ENCODE measurements at places on chromosomes 12 and 14.

GRCh38 chr12:110197003-110197402 lies 72.8 kb downstream of the IFT81 start:
- DNase-seq = no peak

DNA sequence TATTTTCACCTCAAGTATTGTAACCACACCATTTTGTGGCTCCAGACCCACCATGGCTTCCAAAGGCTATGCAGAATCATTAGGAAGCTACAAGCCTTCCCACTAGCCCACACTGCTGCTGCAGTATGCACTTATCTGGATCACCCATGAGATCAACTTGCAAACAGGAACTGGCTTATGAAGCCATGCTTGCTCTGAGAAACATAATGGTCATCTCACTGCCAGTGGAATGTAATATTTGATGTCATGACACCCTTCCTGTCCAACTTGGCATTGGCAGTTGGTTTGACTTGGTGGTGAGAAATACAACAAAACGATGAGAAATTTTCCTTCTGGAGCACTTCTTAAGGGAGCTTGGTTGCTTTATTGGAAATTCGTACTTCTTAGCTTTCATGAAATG lies 69.3 kb upstream of the FRMD6 start:
- DNase-seq = no peak

GRCh38 chr12:116727261-116727660 lies 10.6 kb downstream of the SPRING1 start:
- DNase-seq = no peak

DNA sequence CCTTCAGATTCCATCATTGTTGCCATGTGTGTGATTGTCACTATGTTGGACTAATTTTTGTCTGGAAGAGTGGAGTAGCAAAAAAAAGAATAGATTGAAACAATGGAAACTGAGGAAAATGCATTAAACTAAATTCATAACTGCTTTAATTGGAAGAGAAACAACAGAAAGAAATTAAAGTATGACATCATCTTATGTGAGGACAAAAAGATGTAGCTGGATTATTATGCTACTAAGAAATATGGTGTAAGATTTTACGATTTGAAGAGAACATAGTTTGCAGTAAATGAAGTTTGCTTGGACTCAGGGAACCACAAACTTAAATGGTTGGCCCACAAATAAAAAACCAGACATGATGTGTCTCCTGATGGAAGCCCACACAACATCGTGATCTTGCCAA lies 76.8 kb downstream of the PRKCH start:
- no peak for DNase-seq

DNA sequence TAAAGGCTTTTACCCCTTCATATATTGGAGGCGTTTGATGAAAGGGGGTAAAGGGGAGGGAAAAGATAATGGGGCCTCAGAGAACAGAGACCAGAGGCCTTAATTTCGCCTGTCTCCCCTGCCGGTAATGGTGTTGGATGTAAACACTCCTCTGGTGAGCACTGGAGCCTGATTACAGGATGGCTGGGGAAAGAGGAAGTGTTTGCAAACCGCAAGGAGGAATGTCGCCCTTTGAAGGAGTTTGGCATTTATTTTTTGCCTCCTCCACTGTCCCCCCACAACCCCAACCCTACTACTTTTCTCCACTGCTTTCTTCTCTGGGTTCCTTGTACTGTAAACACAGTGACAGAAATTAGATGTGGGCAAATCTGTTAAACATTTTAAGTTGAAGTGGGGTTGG lies 211.9 kb upstream of the TBX3 start:
- DNase-seq = no peak

DNA sequence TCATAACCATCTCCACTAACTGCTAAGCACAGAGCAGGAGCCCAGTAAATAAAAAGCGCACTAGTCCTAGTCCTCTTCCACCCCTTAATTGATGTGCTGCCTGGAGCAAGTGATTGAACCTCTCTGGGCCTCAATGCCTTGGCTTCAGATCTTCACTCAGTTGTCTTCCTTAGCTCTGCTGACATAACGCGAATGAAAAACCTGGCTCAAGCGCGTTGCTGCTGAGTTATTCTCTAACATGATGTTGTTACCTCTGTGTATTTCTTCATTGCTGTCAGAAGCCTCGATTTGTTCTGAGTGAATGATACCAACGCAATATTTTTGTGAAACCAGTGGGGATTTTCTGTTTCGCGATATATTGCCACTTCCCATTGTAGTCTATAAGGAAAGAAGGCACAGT lies 185.1 kb upstream of the CCND2 start:
- DNase-seq = no peak

DNA sequence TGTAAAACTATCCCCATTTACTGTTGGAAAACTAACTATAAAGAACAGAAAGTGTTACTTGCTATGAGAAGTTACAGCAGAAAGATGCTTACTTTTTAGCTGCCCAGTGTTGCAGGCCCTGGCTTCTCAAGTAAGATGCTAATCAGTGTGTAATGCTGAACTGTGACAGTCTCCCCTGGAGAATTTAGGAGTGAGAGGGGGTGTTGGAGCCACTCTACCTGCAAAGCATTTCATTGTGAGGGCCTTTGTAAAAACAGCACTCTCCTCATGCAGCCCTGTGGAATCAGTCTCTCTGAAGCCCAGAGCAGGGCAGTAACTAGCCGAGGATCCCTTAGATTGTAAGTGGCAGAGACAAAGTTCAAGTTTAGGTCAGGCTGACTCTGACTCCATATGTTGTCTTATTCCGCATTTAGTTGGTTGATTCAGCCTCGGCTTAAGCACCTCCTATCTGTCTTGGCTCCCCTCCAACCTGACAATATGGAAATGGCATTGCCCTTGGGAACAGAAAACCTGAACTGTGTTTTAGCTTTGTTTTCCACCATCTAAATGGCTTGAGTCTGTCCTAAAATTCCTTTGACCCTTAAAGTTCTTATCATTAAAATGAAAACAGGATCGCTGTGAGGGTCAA lies 141.3 kb downstream of the PRKCH start:
- DNase-seq = no peak

GRCh38 chr12:84507956-84508850 lies 404.4 kb downstream of the SLC6A15 start:
- DNase-seq = no peak

DNA sequence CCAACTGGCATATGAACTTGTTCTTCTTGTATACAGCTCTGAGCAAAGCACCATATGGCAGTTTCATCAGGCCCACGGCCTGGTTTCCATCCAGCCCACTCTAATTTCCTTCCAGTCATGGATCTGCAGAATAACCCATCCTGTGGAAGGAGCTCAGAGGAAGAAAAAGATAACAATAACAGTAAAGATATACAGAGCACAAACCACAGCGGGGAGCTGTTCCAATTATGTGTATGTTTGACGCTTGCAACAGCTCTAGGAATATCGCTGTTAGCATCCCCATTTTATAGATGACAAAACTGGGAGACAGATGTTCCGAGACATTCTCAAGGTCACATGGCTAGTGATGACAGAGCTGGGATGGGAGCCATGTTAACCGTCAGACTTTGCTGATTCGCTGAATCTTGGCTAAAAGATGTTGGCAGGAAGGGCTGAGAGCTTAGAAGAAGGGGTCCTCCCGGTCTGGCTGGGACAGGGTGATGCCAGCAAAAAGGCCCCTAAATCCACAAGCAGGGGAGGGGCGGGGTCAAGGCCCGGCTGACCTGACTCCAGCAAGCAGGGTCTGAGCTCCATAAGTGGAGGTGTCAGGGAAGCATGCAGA lies 34.4 kb upstream of the CIPC start:
- no peak for DNase-seq

GRCh38 chr12:633731-634130 lies 29.5 kb downstream of the NINJ2 start:
- DNase-seq = no peak

- no peak for DNase-seq
Observed at GRCh38 chr12:112340230-112340629, 42.0 kb downstream of the HECTD4 start.

- no peak for DNase-seq
Observed at GRCh38 chr12:114888448-114888847, 204.5 kb upstream of the TBX3 start.

DNA sequence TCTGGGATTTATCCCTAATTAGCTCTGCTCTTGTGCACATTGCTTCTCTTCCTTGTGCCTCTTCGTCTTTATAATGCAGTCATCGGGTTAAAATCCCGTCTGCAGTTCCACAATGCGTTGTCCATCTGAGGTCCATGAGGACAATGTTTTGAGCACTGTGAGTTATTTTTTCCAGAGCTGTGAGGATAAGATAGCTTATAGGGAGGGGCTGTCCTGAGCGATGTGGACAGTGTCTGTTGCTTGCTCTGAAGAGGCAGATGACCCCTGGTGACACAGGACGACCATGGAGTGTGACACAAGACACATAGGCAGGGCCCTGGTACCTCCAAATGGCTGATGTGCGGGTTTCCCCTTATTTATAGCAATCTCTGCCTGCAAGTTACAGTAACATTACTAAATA lies 132.5 kb downstream of the SMOC1 start:
- DNase-seq = no peak

DNA sequence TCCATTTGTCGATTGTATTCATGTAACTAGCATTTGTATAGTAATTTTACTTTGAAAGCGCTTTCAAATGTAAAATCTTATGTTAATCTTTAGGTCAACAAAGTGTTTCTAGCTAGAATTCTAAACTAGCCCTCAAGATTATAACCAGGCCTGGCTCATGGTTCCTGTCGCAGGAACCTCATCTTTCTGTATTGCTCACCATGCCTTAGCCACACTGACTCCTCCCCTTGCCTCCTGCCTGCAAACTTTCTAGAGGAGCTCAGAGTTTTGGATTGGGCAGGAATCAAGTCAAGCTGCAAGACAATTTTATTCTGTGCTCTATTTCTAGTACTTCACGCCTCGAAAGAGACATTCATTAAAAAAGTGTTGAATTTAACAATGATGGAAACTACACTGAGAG lies 99.8 kb downstream of the TGFB3 start:
- no peak for DNase-seq

GRCh38 chr12:61985830-61986229 lies 274.4 kb upstream of the USP15 start:
- DNase-seq = no peak

DNA sequence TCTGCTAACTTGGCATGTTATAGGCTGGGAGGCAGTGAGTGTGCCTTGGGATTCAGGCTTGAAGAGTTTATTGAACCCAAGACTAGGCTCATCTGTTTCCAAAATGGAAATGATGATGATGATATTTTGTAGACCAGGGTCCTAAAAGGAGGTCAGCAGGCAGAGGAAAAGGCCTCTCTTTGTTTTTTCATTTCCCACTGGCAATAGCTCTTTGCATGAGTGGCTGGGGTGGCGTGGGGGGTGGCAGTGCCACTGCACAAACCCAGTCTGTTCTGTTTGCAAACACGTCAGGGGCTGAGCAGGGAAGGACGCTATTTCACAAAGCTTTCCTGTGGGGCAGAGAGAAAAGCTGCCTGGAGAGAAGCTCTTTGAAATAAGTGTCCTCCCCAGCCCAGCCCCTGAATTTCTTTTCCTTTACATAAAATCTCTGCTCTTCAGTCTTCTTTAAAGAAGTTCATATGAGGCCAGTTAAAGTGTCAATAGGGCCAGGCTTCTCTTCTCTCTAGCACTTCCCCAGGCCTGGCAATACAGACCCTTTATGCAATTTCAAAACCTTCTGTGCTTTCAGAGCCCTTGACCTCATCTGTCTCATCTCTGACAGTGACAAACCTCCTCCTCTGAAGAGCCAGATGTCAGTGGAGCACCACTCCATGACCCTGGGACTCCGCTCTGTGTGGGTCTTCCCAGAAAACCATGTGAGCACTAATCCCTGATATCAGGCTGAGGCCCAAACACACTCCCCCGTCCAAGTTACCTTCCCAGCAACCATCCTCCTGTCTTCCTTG lies 72.8 kb downstream of the ZNF664 start:
- no peak for DNase-seq

GRCh38 chr12:25126746-25127145 lies 68.2 kb downstream of the DNAI7 start:
- DNase-seq = no peak

- DNase-seq = no peak
Observed at GRCh38 chr12:72605975-72606374, 333.8 kb downstream of the TRHDE start.

DNA sequence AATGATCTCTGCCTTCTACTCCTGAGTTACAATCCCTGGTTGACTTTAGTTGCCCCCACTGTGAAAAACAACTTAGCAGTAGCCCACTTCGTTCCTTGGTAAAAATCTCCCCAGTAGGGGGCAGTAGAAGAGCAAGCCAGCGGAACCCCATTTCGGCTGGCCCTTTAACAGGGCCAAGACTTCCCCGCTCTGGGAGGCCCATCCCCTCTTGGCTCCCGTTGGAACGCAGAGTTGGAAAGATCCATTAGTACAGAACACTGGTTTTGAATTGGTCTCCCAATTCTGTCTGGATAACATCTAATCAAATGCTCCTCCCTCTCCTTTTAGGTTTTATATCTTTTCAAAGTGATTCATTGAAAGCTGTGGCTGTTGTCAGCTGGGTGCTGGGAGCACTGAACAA lies 1133.3 kb downstream of the BCL11B start:
- DNase-seq = peak; percentile 45

- no peak for DNase-seq
Observed at GRCh38 chr12:94618995-94619695, 31.2 kb downstream of the TMCC3 start.

DNA sequence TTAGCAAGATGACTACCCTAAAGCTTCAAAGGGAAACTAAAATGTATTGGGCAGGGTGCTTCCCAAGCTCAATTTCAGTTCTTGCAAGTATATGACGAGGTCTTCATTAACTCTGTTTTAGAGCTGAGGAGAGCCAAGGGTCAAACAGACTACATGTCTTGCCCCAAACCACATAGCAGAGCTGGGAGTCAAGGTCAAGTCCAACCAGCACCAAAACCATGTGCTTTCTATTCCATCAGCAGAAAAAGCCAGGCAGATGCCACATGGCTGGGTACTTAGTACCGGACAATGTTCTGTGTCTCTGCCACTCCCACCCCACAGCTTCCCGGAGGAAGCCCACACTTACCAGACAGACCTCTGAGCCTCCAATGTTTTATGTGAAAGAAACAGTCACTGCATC lies 17.6 kb downstream of the NID2 start:
- DNase-seq = no peak

- no peak for DNase-seq
Observed at GRCh38 chr14:35419429-35419841, 14.9 kb upstream of the NFKBIA start.

- peak; percentile 1 for DNase-seq
Observed at GRCh38 chr14:77375973-77376770, 722 bp downstream of the TMED8 start.

- no peak for DNase-seq
Observed at GRCh38 chr14:85319998-85320630, 209.8 kb upstream of the FLRT2 start.

GRCh38 chr12:117036547-117036946 lies 62.7 kb downstream of the TESC start:
- no peak for DNase-seq

Measured in stimulated activated CD4-positive, alpha-beta T cell treated with anti-CD3 and anti-CD28 coated beads, Interleukin-15, amount 100 ng/mL, for 1 hour (primary cell).